Inflammatory macrophage treated with lipopolysaccharide for 1 hour (primary cell): ENCODE measurements at places on chromosomes 16 and 17.

DNA sequence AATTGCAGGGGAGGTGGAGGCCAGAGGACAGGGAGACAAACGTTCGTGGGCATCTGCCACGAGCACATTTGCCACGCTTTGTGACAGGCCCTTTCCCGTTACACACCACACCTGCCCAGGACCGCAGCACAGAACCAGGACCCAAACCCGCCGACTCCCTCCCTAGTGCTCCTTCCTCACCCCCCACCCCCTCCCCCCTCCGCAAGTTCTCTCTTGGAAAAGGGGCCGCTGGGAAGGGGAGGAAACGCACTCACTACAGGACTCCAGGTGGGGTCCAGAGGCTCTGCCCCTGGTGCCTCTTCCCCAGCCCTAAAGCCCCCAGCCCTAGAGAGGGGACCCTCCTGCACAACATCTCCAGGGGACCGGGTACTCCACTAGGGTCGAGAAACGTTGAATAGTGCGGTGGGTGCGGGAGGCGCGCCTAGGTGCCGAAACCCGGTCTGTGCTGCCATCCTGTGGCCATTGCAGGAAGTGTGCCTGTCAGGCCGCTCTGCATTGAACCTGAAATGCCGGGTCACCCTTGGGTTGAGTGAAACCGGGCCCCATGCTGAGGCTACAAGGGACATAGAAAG, 21.9 kb upstream of the EIF1 start:
- peak; percentile 87 for DNase-seq

- no peak for DNase-seq
Measured at GRCh38 chr17:43698678-43699437, 37.1 kb upstream of the MEOX1 start.

DNA sequence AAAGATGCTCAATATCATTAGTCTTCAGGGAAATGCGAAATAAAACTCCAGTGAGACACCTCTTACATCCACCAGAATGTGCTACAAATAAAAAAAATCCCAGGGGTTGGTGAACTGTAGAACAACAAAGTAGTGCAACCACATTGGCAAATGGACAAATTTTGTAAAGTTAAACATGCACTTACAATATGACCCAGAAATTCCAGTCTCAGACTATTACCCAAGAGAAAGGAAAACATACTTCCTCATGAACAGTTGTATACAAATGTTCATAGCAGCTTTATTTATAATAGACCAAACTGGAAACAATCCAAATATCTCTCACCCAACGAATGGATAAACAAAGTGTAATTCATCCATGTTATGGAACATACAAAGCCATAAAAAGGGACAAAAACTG, 239.5 kb downstream of the ABCC12 start:
- DNase-seq = no peak

GRCh38 chr16:30499284-30499683, 26.7 kb downstream of the ITGAL start:
- DNase-seq = no peak

GRCh38 chr16:25006504-25007056, 8.6 kb downstream of the ARHGAP17 start:
- DNase-seq = peak; percentile 81

- DNase-seq = peak; percentile 98
Measured at GRCh38 chr16:3282730-3283542, at the start of gene ZNF263. Gene ZNF263 (plus strand): TSS chr16:3283491. CDS start chr16:3283819, 328 bp downstream.

GRCh38 chr17:43468691-43469139, 15.1 kb upstream of the DHX8 start:
- peak; percentile 92 for DNase-seq

- DNase-seq = peak; percentile 28
Measured at GRCh38 chr16:50644729-50645128, 36.4 kb downstream of the SNX20 start.

DNA sequence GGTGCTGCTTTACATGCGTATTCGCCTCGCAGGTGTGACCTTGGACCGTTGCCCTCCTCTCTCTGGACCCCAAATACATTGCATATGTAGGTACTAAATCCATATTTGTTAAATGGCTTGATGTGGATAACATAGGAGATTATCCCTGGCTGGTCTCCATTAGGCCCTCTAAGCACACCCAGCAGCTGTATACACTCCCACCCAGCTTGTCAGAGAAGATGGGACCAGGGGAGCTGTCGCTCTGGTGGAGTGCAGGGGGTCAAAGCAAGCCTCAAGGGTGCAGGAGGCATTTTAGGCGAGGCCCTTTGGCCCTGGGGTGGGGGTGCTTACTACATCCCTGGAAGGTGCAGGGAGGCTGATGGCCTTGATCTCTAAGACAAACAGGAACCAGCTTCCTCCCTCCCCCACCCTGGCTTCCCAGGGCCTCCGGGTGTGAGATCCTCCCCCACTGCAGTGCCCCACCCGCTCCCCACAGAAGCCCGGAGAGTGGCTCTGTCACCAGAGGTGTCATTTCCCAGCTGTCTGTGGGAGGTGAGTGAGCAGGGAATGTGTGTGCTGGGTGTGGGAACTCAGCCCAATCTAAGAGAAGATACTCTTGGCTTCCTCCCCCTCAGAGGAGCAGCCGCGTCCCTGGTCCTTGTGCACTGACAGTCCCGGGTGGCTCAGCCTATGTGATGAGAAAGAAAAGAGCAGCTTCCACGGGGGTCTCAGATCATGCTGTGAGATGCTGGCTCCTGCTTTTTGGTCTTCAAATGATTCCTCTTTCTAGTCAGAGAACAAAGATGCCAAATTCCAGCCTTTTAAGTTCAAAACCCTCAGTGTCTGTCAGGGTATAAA, 1.4 kb upstream of the VAMP2 start:
- DNase-seq = peak; percentile 70

DNA sequence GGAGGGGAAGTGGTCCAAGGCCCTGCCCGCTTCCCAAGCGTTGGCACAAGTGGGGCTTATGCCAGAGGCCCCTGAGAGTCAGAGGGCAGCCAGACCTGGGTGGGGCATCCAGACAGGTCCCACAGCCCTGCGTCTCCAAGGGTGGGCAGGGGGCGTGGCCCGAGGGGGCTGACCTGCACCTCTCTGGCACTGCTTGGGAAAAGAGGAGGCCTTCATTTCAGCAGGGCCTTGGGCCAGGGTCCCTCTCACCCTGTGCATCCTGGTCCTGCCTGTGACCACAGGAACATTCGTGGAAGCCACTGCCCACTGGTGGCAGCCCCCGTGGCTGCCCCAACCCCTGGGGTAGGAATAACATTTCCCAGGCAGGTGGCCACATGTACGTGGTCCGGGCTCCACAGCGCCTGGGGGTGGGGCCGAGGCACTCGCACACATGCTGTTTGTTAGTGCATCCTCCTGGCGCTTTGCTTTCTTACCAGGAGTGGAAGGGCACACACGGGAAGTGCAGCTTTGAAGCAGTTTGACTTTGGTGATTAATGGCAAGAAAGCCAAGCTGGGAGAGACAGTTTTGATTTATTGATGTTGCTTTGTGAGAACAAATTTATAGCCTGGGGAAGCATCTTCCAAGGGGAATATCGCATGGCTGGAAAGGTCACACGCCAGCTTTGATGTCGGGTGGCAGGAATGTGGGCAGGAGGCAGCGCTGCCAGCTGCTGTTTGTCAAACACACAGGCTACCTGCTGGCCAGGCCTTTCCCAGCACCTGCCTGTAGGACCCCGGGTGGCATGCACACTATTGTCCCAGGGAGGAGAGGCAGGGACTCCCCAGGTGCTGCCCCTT, 4.3 kb downstream of the CENPX start:
- DNase-seq = no peak

- DNase-seq = no peak
Measured at GRCh38 chr17:58390884-58391283, 26.4 kb downstream of the RNF43 start.

DNA sequence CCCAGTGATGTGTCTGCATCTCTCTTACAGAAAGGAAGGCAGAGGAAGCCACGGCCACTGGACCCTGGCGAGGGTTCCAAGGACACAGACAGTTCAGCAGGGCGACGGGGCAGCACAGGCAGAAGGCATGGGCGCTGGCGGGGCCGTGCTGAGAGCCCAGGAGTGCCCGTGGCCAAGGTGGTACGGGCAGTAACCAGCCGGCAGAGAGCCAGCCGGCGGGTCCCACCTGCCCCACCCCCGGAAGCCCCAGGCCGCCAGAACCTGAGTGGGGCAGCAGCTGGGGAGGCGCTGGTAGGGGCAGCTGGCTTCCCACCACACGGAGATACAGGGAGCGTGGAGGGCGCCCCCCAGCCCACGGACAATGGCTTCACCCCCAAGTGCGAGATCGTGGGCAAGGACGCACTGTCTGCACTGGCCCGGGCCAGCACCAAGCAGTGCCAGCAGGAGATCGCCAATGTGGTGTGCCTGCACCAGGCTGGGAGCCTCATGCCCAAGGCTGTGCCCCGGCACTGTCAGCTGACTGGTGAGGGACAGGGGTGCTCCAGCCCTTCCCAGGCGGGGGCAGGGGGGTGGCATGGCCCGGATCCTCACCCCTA, 7.8 kb downstream of the XYLT2 start:
- no peak for DNase-seq

DNA sequence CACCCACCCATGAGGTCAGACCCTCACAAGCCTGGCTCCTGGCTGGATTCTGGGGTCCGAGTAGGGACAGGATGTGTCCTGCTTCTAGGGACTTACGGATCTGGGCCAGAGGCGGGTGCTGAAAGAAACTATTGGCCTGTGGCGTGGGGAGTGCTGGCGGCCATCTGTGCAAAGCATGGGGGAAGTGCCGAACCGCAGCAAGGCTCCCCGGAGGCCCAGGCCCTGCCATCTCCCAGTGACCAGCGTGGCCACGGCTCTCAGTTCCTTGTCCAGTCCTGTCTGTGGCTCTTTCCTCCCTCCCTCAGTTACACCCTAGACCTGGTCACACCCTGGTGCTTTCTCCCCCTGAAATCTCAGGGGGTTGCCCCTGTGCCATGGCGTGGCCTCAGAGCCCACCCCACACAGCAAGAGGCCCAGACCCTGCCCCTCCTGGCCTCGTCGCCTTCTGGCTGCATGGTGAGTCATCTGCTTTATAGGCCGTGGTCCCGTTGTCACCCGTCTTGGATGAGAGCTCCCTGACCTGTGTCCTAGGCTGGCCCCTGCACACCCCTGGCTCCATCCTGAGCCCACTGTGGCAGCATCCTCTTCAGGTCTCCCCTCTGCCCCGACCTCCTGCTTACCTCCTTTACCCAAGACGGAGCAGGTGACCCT, 54.5 kb downstream of the PRMT7 start:
- DNase-seq = peak; percentile 45

- DNase-seq = no peak
Measured at GRCh38 chr17:51992864-51993416, 165.6 kb downstream of the CA10 start.

DNA sequence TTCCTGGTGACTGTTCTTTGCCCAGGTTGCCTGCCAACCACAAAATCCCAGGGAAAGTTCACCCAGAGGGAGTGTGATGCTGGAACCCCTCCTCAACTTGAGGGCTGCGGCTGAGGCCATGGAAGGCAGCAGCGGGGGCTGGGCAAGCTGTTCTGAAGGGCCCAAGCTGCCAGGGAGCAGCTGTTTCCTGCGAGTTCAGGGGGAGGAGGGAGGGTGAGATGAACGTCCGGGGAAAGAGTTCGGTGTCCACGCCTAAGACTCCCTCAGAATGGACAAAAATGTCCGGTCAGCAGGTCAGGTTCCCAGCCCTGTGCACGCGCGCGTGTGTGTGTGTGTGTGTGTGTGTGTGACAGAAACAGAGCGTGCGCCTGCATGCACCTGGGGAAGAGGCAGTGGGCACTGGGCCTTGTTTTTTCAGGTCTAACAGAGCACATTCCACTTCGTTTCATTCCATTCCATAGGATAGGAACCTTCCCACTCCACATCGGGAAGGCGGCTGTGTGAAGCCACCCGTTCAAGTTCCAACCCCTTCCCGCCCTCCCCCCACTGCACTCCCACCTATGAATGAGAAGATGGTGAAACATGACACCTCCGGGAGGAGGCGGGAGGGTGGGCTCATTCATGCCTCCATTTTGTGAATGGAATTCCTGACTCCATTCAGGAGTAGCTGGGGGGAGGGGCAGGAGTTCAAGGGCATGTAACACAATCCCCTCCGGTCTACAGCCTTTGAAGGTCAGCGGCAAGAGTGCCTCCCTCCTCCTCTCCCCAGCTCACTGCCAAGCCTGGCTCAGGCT, 15.7 kb downstream of the ETV4 start:
- DNase-seq = no peak

- no peak for DNase-seq
Measured at GRCh38 chr16:67549240-67549639, 13.1 kb upstream of the CTCF start.

- no peak for DNase-seq
Measured at GRCh38 chr16:83472776-83473501, 334.8 kb upstream of the HSBP1 start.

- no peak for DNase-seq
Measured at GRCh38 chr17:49495842-49496182, 719 bp downstream of the NGFR start.
